Glutamatergic neuron (in vitro differentiated cells): ENCODE measurements at places on chromosomes 7 and 10. TPM values are rescaled to one million over a fixed set of nuclear protein-coding genes. Genes with fewer than 3 reads are reported as not detected.

GRCh38 chr7:82230811-82231581 lies 212.6 kb downstream of the CACNA2D1 start:
- DNase-seq = no peak

NXPH1 gene
- total RNA-seq = 3.8 TPM

SPDYE2B gene
- total RNA-seq = not detected

DNA sequence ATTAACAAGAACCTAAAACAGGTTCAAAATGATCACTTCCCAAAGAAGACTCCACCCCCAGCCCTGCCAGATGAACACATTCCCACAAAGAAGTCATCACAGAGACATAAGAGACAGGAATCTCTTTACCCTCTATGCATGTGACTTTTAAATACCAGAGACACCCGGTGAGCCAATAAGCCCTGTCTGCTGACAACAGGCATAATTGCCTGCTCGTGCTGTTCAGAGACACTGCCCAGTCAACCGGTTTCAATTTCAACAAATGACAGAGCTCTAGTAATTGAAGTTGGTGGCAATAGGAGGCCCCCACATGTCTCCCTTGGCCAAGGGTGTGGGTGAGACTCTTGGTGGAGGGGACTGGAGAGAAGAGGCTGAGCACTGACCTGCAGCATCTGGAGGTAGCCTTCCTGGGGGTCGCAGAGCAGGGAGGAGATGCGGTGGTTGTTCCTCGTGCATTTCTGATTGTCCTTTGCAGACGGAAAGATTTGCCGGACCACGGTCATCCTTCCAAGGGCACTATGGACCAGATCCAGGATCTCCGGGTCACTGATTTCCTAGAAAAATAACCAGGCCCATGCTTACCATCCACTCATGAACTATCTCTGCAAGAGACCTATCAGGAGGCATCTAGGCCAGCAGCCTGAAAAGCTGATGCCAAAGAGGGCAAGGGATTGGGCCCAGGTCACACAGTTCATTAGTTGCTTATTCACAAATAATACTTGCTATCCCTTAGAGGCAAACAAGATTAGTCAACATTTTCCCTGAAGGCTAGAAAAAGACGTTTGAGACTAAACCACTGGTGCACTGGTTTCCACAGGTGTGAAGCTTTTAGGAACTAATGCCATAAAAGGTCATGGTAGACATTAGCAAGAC lies 497.7 kb downstream of the GRID1 start:
- no peak for DNase-seq

- DNase-seq = no peak
Measured at GRCh38 chr10:14276210-14276609, 54.5 kb downstream of the FRMD4A start.

DNA sequence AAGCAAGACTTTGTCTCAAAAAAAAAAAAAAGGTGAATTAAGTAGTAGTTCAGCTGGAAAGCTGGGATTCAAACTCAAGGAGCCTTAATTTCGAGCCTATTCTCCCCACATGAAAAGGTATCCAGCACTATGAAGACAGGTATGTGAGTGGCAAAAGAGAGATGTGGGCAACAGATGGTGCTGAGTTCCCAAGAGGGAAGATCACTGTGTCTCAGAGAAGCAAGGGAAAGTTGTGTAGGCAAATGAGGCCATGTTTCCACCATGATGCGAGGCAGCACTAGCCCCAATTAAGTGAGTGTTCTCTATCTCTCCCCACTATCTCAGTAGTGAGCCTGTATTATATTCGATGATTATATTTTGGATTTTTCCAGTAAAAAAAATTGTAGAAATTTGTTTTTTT lies 19.8 kb upstream of the ST7 start:
- DNase-seq = no peak

DNA sequence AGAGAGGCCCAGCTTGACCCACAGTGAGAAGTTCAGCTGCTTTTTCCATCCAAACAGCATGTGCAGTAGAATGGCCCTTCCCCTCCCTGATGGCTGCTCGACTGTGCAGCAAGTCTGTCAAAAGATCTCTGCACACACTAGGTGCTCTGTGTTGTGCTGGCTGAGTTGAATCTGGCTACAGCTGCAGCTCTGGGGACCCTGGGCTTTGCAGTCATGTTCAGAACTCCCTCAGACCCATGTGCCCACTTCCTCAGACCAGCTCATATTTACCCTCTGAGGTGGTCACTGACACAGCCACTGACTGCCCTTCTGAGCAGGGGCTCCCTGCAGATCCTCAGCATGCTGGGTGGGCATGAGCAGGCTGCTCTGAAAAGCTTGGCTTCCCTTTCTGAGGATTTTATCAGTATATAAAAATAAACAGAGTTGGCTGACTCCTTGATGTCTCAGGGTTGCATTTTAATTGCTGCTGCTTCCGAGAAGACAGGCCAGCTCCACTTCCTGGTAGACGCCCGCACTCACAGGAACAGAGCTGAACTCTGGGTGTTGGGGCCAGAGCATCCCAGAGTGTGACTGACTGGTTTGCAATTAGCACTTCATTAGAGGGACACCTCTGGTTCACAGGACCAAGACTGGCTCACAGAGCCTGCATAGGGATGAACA lies 507.9 kb downstream of the RPS24 start:
- no peak for DNase-seq

DNA sequence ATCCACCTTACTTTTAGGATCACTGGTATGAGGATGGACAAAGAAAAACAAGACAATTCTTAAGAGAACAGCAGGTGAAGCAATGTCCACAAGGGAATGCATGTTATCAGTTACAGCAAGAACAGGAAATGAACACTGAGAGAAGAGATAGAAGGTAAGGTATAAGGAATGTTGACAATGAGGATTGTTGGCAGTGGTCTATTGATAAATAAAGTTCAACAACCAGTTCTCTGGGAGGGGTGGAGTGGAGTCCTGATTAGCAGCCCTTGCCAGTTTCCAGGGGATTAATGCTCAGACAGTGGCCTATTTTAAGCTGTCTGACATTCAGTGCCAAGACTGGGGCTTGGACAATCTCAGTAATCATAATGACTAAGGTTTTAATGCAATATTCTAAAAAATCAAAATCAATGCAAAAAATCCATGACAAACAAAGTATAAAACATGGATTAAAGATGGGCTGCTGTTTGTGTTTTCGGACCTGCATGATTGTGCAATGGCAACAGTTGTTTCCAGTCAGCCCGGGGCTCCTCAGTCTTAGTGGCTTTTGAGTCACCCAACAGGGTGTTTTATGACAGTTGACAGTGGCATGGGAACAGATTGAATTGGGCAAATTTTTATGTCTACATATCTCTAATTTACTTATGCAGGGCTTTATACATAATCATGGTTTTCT lies 13.8 kb upstream of the AKR1B1 start:
- DNase-seq = no peak

GPER1 gene
- 0.59 TPM for total RNA-seq

DNA sequence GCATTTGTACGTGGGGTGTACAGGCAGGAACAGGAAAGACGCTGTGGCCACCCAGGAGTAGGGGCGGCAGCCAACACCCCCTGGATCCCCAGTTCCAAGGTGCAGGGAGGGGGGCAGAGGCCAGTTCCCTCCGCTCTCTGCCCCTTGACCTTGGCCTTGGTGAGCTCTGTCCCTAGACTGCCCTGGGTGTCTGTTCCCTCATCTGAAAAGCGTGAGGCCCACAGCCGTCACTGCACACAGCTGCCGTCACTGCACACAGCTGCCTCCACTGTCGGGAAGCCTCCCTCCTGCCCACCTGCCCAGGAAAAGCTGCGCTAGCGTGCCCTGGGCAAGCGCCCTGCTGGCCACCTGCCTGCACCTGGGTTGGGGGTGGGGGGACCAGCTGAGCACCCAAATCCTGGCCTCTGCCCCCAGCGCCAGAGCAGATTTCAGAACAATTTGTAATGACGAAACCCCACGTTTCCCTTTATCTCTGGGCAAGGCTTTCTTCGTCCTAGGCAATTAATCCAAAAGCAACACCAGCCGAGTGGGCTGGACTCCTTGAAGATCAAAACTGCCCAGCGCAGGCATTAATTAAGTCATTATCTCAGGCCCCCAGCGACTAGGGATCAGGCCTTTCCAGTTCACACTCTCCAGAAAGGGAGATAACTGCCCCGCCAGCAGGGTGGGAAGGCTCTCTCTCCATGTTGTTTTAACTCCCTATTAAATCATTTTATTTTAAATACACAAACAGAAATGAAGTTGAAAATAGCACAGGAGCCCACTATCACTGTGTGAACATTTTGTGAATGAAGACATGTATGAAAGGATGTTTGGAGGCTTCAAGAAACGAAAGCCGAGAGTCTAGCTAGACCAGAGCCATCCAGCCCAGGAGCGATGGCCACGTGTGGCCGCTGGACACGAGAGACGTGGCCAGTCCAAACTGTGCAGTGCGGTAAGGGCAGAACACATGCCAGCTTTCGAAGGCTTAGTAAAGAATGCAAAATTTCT lies 4.0 kb upstream of the PDGFA start:
- DNase-seq = peak; percentile 58

- no peak for DNase-seq
Measured at GRCh38 chr10:34102237-34102673, 712.8 kb downstream of the PARD3 start.

NPY gene
- not detected for total RNA-seq

GRCh38 chr10:111273635-111274034 lies 196.8 kb downstream of the ADRA2A start:
- no peak for DNase-seq

DNA sequence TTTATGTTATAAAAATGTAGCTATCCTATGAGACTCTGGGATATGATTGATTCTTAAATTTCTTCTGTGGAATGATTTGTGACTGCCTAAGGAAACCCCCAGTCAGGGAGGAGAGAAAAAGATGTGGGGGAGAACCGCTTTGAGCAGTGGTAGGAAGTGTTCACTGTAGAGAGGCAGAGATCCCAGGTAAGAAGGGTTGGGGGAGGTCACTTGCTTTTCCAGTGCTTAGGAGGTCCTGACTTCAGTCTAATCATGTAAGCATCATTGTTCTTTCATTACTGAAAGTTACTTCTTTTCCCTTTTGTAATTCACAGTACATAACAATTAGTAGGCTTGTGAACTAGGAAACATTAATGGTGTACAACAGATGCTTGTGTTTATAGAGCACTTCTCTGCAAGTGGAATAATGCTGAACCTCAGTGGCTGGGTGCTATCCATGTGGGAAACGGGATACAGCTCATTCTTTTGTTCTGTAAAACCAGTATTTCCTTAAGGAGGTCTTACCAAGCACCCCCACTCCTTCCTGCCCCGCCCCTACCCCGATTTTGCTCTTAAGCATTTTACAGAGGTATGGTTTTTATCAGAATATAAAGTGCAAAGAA lies 165.4 kb downstream of the ST7 start:
- no peak for DNase-seq

DNA sequence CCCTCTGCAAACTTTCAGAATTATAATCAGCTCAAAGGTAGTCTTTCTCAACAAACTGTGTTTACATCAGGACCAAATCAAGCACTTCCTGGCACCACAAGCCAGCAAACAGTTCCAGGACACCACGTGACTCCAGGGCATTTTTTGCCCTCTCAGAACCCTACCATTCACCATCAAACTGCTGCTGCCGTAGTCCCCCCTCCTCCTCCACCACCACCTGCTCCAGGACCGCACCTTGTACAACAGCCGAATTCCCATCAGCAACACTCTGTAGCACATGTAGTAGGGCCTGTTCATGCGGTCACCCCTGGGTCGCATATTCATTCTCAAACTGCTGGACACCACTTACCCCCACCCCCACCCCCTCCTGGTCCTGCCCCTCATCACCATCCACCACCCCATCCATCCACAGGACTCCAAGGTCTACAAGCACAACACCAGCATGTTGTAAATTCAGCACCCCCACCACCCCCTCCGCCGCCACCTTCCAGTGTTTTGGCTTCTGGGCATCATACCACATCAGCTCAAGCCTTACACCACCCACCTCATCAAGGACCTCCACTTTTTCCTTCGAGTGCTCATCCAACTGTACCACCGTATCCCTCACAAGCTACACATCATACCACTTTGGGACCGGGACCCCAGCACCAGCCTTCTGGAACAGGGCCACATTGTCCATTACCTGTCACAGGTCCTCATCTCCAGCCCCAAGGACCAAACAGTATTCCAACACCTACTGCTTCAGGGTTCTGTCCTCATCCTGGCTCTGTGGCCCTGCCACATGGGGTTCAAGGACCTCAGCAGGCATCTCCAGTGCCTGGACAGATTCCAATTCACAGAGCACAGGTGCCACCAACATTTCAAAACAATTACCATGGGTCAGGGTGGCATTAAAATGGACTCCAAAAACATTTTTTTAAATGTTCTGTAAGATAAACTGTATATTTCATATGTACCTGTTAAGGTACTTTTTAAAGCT lies 98.7 kb downstream of the KMT2E start:
- no peak for DNase-seq

EGR2 gene
- total RNA-seq = 0.37 TPM

DNA sequence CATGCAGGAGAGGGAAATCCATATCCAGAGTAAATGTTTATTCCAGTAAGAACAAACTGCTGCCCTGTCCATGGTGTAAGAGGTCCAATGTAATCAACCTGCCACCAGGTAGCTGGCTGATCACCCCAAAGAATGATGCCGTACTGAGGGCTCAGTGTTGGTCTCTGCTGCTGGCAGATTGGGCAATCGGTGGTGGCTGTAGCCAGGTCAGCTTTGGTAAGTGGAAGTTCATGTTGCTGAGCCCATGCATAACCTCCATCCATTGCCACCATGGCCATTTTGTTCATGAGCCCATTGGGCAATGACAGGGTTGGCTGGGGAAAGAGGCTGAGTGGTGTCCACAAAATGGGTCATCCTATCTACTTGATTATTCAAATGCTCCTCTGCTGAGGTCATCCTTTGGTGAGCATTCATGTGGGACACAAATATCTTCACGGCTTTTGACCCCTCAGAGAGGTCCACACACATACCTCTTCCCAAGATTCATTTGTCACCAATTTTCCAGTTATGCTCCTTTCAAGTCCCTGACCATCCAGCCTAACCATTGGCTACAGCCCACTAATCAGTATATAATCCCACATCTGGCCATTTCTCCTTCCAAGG lies 23.3 kb upstream of the PAPSS2 start:
- no peak for DNase-seq

GTF2IRD2 gene
- 9.3 TPM for total RNA-seq

GRCh38 chr10:48627984-48628609 lies 23.2 kb upstream of the ARHGAP22 start:
- DNase-seq = peak; percentile 38

DNA sequence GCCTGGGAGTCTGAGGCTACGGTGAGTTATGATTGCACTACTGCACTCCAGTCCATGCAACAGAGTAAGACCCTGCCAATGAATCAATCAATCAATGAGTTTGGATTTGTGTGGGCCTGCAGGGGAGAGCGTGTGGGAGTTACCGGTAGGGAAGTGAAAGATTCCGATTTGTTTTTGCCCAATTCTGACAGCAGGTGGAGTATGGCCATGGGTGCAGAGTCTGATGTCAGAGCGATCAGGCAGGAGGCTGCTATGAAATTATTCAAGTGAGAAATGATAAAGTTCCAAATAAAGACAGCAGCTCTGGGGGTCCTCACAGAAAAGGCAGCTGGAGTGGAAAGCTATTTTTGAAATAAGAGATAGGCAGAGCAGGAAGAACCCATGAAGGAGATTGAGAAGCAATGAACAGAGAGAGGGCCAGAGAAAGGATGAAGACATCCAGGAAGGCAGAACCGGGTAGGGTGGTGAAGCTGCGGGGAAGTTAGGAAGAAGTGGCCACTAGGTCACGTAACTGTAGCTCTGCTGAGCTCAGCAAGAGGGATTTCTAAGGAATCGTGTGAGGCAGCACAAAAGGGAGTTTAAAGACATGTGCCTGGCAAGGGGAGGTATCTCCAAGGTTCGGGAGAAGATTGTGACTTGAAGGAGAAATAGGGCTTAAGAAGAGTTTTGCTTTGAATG lies 93.7 kb upstream of the NMT2 start:
- DNase-seq = no peak

GRCh38 chr7:36079446-36080025 lies 73.5 kb upstream of the EEPD1 start:
- DNase-seq = no peak

- no peak for DNase-seq
Measured at GRCh38 chr10:84395581-84395980, 67.2 kb downstream of the CCSER2 start.
